ENCODE measurements at places on chromosomes 1 and 21.

GRCh38 chr1:1199141-1199960 is 7.0 kb downstream of the TNFRSF18 start:
- DNase-seq, result no peak

DNA sequence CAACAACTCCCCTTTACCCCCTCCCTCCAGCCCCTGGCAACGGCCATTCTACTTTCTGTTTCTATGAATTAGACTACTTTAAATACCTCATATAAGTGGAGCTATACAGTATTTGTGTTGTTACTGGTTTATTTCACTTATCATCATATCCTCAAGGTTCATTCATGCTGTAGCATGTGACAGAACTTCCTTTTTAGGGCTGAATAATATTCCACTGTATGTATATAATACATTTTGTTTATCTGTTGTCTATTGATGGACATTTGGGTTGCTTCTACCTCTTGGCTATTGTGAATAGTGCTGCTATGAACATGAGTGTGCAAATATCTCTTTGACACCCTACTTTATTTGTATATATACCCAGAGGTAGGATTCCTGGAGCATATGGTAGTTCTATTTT is 2.2 kb downstream of the NHLH1 start:
- DNase-seq, result no peak

DNA sequence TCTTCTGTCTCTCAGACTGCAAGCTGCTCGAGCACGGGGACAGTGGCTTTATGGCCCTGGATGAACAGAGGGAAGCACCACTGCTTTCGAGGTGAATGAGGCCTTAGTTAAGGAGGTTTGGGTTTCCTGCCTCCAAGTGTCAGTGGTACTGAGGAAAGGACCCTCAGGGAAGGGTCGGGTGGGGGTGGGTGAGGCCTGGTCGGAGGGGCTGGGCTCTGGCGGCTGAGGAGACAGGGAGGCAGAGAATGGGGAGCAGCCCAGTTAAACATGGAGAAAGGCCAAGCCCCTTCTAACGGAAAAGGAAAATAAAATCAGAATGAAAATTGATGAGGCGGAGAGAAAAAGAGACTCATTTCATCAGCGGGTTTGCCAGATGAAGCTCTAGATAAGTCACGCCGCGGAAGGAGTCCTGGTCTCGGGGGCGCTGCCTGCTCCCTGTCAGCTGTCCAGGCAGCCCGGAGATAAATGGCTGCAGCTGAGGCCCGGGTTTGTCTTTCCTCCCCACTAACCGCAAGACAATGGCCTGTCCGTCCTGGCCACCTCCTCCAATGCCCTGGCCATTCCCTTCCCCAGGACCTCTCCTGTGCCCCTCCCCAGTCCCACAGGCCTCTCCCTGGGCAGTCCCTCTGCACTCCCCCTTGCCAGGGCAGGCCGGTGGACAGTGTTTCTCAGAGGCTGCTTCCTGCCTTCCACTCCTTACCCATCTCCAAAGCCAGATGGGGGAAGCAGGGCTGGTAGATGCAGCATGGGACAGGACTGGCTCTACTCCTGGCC is 55.2 kb downstream of the LRRN2 start:
- no peak for DNase-seq

GRCh38 chr1:166350490-166350889 is 183.7 kb upstream of the FAM78B start:
- DNase-seq, result no peak

DNA sequence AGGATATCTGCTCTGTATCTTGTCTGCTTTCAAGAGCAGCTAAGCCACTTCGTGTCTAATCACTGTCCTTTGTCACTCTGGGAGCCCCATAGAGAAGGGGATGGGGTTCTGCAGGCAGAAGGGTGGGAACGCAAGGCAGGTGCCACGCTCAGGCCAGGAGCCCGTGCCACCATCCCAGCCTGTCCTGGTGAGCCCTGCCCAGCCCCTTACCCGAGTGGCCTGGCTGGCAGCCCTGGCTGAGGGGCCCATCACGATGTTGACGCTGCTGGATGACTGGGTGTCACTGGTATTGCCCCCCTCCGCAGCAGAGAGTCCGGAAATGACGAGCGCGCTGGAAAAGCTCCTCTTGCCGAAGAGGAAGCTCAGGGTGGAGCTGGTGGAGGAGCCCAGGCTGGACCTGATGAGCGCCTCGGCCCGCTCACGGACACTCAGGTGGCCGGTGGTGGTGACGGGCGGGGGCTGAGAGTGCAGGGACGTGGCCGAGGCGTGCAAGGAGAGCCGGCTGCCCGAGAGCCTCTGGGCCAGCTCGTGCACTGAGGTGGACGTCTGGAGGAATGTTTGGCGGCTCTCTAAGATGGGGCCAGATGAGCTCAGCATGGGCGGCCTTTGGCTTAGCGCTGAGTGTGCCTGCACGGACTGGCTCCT is 35.6 kb downstream of the NTPCR start:
- no peak for DNase-seq

DNA sequence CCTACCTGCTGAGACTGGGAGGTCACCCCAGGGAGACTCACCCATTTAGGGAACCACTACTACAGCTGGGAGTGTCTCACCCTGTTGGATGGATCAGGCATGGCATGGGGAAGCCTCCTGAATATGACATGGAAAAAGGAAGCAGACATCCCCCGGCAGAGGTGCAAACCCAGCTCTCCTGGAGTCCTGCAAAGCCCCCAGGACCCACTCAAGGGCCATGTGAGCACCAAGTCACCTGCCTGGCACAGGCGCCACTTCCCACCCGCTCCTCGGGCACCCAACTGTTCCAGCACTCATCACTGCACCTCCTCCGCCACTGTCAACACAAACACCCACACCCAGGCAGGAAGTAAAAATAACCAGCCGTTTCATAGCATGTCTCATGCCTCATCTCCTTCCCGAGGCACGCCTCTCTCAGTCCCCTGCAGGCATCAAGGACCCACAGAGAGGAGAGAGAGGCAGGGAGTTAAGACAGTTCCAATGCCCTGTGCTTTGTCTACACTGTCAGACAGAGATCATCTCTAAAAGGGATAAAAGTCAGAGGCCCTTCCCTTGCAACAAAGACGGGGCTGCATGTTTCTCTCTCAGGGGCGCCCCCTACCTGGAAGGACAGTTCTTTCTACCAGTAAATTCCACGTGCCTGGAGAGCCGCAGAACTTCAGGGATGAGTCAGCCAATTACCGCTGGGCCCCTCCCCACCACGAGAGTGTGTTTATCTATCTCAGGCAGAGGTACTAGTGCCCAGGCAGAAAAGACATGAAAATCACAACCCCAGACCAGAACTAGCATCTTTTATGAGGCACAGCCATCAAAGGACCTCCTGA is 150.1 kb upstream of the SOD1 start:
- no peak for DNase-seq

DNA sequence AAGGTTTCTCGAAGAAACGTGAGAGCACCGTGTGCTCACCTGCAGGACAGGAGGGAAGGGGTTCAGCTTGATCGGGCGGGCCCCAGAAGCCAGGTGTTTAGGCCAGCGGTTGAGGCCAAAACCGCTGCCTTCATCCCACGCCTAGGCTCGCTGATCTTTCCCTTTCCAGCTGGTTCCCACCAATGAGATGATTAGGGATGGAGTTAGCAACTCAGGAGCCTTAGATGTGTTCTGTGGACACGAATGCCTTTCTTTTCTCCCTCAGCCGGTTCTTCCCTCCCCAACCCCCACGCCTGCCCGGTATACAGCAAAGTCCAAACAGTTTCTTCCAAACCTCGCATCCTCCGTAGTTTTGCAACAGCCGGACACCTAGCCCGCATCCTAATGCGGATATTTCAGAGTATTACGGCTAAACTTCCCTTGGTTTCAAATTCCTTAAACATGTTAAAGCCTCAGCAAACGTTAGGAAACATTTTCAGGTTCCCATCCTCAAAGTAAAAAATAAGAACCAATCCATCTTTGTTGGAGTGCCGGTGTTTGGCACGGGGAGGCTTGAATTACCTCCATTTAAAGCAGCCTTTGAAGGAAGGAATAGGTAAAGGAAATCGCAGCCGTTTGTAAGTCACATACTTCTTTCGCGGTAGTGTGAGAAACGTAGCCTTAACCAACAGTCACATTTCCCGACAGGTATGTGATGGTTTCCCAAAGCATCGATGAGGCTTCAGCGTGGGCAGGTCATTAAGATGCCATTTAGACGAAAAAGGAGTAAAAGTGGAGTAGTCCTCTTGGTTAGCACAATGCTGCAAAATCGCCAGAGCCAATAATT is 1.1 kb downstream of the LRRC8C start:
- DNase-seq, result no peak
